Activated CD4-positive, alpha-beta memory T cell treated with anti-CD3 and anti-CD28 coated beads, Interleukin-2, amount 10 ng/mL, durations not matched to agents 7 days and 5 days (primary cell): ENCODE measurements at places on chromosomes 4 and X.

DNA sequence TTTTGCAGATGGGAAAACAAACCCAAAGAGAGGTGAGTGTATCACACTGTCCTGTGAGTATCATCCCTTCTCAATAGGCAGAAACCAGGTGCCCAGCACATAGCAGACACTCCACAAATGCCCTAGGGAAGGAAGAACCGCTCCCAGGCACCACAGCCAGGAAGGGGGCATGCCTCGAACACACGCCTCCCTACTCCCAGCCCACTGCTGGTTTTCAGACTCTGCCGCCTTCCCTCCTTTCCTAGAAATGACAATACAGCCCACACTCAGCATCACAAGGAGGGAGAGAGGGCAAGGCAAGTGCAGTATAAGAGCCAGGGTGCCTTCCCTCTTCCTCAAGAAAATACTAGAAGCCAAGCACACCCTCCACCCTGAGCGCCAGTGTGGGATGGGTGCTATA is 16.2 kb downstream of the JAKMIP1 start:
- DNase-seq: no peak

DNA sequence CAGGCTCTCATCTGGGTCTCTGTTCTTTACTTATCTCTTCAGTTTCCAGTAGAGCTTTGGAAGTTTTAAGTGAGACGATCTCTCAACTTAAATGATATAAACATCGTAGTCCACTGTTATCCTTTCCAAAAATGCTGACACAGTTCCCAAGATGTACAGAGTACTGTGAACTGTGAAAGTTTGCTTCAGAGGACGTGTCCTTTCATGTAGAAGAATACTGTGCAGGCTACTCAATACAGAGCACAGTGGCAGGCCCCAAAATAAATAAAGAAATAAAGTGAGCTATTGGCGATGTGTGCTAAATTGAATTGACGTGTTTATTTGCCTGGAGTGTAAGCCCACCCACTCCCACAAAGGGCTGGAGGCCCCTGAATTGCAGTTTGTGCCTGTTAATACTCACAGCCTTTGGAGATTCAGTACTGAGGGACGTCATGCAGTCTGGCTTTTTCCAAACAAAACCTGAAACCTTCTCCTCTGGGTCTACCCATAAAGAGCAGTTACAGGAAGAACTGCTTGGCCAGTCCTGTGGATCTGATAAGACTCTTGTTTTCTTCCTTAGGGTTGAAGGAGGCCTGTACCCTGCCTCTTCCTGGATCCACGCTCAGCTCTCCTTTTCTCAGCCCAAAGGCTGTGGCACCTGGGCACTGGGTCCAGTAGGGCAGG is 66.1 kb downstream of the SOWAHB start:
- DNase-seq: no peak

DNA sequence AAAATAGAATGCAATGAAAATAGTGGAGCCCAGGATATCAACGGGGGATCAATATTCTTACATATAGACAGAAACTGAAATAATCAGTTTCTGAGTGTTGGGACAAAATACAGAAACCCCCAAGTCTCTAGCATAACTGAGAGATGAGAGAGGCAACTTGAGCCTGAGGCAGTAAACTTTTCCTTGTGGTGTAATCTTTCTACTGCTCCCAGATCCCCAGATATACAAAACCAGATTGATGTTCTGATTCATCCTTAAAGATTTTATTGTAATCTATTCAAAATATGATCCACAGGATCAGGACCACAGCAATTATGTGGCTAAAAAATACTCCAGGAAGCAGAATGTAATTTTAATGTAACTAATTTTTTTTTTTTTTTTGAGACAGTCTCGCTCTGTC is 2282.6 kb downstream of the ARAP2 start:
- DNase-seq: no peak

DNA sequence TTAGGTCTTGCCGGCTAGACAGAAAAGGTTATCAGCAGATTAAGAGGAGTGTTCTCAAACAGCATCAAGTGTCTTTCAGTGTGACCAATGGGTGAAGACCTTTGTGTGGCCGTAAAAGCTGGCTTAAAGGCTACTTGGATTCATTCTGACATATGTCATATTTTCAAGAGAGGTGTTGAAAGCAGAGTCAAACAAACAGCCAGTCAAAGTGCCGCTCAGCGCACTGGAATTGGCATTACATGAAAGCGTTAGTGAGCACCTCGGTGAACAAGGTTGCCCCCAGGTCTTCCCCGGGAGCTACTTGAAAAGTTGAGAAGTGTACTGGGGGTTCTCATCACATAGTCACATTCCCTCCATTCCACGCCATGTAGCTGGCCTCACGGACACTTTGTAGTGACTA is 148.9 kb downstream of the SOX3 start:
- no peak for DNase-seq

GRCh38 chrX:19735244-19735643 is 152.2 kb downstream of the SH3KBP1 start:
- DNase-seq: no peak

DNA sequence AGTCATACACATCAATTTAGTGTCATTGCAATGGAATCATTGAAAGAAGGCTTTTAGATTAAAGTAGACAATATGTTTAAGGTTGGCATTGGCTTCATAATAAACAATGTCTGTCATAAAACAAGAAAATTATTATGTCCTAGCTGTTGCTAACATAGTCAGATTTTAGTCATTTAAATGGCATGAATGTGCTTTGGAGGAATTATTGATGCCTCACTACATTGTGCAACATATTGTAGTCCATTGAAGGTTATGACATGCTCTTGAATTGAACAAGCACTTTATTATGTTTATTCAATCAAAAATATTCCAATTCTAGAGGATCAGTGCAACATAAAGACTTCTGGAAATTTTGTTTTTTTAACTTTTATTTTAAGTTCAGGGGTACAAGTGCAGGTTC is 489.8 kb upstream of the AMOT start:
- DNase-seq: no peak

- no peak for DNase-seq
Observed at GRCh38 chr4:115376866-115377265, 263.4 kb upstream of the NDST4 start.

- DNase-seq: no peak
Observed at GRCh38 chr4:112514647-112515197, 1.3 kb downstream of the NEUROG2 start.

- DNase-seq: no peak
Observed at GRCh38 chr4:94634271-94634670, 123.5 kb upstream of the BMPR1B start.

DNA sequence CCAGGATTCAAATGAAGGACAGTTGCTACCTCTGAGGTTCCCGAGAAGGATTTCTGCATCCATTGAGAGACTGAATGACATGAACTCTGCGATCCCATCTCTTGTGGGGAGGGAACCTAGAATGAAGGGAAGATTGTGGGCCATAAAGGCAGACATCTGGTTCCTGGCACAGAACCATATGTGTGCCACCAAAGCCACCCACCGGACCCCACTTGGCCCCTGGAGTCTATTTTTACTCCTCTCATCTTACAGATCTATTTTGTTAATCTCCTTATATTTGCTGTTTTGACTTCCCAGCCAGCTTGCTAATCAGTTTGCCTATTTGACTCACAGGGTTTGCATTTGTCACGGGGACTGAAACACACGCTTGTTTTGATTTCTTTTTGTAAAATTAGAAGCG is 7.3 kb downstream of the SOD3 start:
- no peak for DNase-seq

GRCh38 chr4:56112377-56112776 is 163.6 kb downstream of the CEP135 start:
- no peak for DNase-seq

DNA sequence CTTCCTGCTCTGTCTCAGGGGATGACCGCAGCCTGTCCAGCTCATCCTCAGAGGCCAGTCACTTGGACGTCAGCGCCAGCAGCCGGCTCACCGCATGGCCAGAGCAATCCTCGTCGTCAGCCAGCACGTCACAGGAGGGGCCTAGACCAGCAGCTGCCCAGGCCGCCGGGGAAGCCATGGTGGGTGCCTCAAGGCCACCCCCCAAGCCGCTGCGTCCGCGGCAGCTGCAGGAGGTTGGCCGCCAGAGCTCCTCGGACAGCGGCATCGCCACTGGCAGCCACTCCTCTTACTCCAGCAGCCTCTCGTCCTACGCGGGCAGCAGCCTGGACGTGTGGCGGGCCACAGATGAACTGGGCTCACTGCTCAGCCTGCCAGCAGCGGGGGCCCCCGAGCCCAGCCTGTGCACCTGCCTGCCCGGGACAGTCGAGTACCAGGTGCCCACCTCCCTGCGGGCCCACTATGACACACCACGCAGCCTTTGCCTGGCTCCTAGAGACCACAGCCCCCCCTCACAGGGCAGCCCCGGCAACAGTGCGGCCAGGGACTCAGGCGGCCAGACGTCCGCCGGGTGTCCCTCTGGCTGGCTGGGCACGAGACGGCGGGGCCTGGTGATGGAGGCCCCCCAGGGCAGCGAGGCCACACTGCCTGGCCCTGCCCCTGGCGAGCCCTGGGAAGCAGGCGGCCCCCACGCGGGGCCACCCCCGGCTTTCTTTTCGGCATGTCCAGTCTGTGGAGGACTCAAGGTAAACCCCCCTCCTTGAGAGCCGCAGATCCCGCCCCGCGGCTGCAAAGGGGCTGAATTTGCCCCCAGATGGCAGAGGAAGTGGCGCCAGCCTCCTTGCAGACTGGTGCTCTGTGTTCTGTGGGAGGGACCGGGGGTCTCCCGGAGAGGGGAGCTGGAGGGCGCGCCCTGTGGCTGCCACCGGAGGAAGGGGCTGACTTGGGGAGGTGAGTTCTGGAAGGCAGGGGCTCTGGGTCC is 29.9 kb downstream of the DOK7 start:
- DNase-seq: no peak

DNA sequence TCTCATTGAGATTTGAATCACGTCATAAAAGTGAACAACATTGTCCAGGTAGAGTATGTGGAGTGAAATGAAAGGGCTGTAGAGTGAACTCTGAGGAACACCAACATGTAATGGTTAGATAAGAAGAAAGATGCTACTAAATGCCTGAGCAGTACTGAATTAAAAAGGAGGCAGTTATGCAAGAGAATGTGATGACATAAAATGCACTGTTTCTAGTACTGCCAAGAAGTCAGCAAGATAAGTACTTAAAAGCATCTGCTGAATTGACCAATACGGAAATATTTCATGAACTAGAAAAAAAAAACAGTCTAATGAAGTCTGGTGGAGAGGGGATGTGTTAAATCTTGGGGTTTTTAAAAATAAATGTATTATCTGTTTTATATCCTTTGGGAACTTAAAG is 583.8 kb upstream of the GALNT7 start:
- no peak for DNase-seq

GRCh38 chr4:20603671-20604313 is 96.5 kb upstream of the PACRGL start:
- DNase-seq: no peak

- DNase-seq: no peak
Observed at GRCh38 chrX:9611436-9612145, 146.7 kb downstream of the TBL1X start.

GRCh38 chr4:140152013-140152703 is 1.8 kb downstream of the MAML3 start:
- peak; percentile 71 for DNase-seq

- no peak for DNase-seq
Observed at GRCh38 chr4:176971576-176972115, 178.9 kb upstream of the VEGFC start.

- DNase-seq: no peak
Observed at GRCh38 chr4:54793856-54794422, 136.2 kb downstream of the KIT start.

GRCh38 chr4:9875516-9875915 is 94.1 kb downstream of the DRD5 start:
- no peak for DNase-seq

- DNase-seq: no peak
Observed at GRCh38 chr4:52036886-52037530, 1.1 kb downstream of the SGCB start.

DNA sequence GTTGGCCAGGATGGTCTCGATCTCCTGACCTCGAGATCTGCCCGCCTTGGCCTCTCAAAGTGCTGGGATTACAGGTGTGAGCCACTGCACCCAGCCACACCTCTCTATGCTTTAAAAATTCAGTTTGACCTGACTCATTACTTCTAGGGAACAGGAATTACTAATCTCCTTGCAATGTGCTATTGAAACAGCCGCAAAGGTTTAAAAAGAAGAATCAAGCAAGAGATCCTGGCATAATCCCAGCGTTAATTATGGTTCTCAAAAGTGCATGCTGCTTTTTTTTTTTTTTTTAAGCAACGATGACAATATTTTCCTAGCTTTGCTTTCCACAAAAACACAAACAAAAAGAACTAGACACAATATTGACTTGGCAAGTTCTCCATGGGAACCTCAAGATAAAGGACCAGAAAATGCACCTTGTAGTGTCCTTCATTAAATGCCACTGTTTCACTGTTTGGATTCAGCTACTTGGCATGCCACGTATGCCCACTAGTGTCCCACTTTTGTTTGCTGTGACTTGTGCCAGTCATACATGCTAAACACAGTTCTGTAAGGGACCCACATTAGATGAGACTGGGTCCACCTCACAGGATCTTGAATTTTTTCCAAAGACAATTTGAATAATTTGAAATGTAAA is 112.6 kb upstream of the PPARGC1A start:
- DNase-seq: no peak

DNA sequence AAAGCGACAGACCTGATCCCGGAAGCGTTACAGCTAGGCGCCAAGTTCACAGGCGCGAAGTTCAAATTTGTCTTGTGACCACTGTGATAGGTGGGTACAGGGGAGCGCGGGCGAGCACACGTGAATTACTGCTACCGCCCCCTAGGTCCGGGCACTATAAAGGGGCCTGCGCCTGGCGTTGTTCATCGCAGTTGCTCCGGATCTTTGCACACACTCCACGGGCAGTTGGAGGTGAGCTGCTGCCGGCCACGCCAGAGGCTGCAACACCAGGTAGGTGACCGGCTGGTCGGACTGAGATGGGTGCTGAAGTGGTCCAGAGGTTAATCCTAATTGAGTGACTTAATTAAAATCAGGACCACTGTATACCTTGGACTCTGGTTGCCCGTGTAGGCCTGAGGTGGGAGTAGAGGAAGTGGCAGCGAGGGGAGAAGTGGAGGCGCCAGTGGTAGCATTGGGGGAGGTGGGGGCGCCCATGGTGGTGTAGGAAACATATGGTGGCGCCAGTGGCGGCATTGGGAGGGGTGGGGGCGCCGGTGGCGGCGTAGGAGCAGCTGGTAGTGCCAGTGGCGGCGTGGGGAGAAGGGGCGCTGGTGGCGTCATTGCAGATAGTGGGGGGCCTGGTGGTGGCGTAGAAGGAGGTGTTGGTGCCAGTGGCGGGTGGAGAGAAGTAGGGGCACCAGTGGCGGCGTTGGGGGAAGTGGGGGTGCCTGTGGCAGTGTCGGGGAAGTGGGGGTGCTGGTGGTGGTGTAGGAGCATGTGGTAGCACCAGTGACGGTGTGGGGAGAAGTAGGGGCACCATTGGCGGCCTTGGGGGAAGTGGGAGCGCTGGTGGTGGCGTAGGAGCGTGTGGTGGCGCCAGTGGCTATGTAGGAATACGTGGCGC is at the start of gene GCNA:
Gene GCNA (plus strand): TSS at position 185 of the 883 bp plus-strand sequence. CDS start 2,385 bp downstream, outside the sequence.
- no peak for DNase-seq

DNA sequence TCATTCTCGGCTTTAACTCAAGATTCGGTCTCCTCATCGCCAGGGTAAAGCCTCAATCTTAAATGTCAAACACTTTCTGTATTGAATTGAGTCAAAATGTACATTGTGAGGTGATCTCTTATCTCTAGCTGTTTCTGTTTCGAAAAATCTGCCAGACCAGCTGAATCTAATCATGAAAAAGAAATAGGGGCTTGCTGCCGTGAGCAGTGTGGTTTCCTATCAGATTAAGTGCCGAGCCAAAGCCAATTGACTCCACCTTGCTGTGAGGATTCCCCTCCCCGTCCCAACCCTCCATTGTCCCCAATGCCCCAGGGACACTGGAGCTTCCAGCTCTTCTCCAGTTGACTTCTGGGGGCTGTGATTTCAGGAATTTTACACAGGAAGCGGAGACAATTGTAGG is 12.5 kb upstream of the CRLF2 start:
- DNase-seq: peak; percentile 47
